ENCODE measurements at places on chromosomes 1 and 21.

DNA sequence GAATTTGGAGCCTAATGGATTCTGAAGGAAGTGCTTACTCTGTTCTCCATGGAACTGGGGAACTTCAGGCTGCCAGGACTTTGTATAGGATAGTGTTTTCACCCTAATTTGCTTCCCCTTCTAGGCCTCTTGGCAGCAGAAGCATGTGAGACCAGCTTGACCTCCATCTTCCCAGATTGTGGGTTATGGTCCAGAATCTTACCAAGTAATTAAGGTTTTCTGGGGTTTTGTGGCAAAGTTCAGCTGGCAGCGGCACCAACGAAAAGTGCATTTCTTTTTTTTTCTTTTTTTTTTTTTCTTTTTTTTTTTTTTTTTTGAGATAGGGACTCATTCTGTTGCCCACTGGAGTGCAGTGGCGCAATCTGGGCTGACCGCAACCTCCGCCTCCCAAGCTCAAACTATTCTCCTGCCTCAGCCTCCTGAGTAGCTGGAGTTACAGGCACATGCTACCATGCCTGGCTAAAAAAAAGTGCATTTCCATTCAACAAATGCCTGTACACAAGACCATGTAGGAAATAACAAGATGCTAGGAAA, 3.4 kb upstream of the BMP8A start:
- no peak for DNase-seq

GRCh38 chr1:235409042-235409820, 42.0 kb downstream of the TBCE start:
- no peak for DNase-seq

DNA sequence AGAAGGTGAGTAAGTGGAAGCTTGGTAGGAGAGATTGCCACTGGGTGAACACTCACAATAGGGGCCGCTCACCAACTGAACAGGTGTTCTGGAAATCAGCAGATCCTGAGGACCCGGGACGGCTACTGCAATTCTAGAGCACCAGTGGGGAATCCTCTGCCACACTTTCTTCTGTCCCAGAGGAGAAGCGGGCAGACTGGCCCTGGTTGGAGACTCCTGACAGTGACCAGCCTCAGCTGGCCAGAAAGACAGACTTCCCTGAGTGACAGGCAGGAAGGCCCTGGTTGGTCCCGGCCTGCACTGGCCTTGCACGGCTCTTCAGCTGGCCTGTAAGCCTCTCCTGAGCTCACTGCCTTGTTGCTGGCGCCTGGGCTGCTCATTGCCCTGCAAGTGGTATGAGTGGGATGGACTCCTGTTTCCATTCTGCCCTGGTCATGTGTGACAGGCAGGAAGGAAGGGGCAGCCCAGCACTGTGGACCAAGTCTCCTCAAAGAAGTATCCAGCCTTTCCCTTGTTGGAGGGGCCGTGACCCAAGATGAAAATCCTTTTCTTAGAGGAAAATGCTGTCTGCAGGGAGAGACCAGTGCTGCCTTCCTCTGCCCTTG, 34.5 kb downstream of the MAN1C1 start:
- DNase-seq, result no peak

GRCh38 chr1:195185736-195186135, 1422.5 kb downstream of the KCNT2 start:
- DNase-seq, result no peak

DNA sequence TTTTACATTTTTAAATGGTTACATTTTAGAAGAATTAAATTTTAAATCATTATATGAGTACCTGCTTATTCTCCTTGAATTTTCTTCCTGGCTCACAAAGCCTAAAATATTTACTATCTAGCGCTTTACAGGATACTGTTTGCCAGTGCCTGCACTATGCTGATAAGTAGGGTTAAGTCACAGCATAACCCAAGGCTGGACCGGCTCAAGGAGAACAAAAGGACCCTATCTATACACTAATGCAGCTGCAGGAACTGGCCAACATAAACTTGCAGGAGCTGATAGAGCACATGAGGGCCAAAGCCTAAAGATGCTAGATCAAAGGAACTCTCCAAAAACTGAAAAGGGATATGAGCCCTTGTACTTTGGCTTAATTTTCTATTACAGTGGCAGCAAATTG, 1086.9 kb upstream of the TMPRSS15 start:
- no peak for DNase-seq

DNA sequence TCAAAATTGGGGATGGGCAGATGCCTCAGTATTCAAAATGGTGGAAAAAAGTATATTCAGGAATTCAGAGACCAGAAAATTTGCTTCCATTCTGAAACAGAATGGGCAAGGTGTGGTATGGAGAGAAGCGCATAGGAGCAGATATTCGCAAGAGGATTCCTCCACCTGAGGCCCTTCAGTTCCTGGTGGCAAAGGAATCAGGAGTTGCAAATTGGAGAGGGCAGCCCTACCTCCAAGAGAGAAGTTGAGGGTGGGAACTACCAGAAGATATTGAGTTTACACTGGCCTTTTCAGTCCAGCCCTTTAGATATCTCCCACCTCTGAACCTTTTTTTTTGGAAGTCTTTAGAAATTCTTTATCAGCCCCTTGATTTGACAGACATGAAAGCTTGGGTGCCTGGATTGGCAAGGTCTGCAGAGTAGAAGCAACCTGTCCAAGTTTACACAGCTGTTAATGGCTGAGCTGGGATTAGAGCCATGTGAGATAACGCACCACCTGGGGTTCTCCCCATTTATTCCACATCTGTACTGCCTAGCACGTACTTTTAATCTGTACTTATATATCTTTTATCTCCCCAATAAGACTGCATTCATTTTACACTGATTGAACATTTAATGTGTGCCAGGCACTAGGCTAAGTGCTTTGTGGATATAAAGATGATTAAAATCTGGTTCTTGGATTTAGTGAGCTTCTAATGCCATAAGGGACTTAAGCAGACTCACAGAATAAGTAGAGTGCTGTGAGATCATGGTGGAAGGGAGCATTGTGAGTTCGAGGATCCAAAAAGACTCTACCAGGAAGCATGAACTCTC, 99.5 kb downstream of the NGF start:
- no peak for DNase-seq

DNA sequence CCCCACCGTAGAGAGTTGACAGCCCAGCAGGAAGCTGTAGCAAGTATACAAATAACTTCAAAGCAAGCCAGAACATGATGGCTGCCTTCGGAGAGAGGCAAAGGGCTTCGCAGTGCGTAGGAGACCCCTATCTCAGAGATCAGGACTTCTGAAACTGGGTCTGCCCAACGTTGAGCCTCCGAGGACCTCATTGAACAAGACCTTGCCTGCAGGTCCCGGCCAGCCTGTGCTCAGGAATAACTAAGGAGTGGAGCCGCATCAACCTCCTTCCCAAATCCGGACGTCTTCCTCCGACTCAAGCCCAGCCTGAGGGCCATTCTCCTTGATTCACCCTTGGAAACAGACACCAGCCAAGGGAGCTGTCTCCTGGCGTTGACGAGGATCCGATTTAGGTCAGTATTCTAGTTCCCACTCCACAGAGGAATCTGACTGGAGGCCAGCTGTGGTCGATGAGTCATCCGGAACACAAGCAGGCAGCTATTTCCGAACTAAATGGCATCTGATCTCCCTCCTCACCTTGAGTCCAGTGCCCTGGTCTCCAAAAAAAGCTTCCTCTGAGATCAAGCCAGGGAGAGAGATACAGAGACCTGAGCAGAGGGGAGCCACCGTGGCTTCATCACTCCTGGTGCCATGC, 166.5 kb upstream of the COA6 start:
- DNase-seq, result peak; percentile 39

DNA sequence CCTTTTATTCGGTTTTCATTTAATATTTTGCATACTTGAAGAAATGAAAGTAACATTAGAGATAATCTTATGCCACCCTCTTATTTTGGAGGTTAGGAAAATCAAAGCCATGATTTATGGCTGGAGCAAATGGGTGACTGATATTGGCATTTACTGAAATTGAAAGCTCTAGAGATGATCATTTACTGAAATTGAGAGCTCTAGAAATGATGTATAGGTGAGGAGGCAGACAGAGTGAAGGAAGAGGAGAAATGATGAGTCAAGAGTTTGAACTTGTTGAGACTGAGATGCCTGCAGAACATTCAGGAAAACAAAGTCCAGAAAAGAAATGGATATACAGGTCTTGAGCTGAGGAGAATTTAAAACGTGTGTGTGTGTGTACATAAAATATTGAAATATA, 217.6 kb downstream of the LTN1 start:
- DNase-seq, result no peak

DNA sequence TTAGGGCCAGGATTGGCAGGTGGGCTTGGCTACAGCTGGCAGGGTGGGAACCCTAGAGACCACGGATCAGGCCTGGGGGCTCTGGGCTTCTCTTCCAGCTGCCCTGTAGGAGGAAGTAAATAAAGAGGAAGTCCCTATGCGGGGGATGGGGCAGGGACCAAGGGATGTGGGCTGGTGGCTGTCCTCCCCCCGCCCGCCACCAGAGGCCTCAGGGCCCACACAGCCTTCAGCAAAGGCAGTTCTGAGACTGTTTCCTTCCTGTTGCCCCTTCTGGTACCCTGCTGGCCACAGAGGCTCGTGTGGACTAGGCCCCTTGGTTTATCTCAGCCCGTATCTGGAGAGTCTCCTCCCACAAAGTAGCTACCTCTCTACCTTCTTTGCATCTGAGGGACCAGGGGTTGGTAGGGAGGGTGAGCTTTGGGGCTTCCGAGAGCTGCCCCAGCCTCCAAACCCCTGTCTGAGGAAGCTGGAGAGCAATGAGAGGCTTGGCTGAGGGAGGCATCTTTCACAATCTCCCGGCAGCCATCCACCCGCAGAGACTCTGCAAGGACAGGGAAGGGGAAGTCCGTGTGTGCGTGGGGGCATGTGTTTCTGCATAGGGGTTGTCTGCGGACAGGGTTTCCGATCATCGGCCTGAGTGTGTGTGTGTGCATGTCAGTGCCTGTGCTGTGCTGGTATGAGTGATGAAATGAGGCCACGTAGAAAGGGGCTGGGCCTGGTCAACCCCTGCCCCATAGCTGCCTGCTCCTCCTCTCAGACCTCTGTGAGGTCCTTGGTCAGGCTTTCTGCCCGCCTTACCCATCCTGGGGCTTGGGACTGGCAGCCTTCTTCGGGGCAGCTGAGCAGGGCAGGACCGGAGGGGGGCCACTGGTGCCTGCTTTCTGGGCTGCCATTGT, 12.5 kb downstream of the RPS6KA1 start:
- DNase-seq, result peak; percentile 41

GRCh38 chr1:221509575-221510355, 232.1 kb downstream of the DUSP10 start:
- no peak for DNase-seq

GRCh38 chr1:85360730-85361493, 84.5 kb upstream of the BCL10 start:
- peak; percentile 78 for DNase-seq
